ENCODE measurements at places on chromosomes 2 and 18. TPM values are rescaled to one million over a fixed set of nuclear protein-coding genes. Genes with fewer than 3 reads are reported as not detected.

GRCh38 chr2:55111570-55112228 is 61.4 kb upstream of the RTN4 start:
- H3K36me3 ChIP-seq: no peaks in the 10 kb centered on the region
- H3K4me1 ChIP-seq: peaks cover 4% of the 10 kb centered on the region
- no peak for DNase-seq

PLCD4 gene
- 0.23 TPM for total RNA-seq

DNA sequence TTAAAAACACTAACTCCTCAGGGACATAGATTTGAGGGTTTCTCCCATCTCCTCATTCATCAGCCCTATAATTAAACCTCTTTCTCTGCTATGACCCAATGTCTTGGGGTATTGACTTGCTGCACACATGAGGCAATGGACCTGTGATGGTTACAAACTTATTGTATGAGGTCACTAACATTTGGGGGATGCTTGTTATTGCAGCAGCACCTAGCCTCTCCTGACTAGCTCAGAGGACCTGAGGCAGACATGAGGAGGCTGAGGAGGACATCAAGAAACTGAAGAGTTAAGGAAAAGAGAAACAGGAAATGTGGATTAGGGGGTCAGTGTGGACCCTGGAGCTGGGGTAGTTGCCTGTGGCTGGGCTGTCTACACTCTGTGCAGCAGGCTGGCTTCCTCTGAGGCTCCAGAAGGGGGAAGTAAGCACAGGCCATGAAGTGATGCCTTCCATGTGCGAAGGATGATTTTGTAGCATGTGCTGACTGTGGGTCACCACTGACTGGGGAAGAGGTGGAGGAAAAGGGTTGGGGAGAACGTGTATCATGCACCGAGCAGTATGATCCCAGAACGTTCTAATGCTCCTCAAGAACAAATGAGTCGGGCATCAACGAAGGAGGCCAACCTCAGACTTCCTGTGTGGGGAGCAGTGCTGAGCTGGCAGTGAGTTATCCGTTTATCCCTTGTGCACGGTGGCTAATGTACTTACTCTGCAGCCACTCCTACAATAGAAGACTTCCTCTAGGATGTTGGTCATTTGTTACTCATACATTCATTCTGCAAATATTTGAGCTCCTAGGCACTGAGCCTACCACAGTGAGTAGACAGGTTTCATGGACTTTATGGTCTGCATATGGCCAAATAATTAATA is 42.1 kb upstream of the RFX8 start:
- no peak for DNase-seq
- H3K36me3 ChIP-seq: peaks cover 5% of the 10 kb centered on the region

DNA sequence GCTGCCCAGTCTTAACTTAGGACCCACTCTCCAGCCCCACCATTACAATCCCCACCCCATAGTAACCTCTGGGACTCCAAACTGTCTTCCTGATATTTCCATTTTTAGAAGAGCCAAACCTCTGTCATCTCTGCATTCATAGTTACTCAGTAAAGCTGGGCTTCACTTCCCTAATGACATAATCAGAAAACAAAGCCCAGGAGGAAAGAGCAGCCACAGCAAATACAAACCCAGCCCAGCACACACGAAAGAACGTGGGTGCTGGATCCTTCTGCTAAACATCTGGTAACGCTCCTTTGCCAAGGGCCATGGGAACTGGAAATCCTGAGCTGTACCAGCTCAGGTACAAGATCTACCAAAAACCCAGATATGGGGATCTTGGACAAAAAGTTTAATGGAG is 36.8 kb upstream of the RIOK3 start:
- DNase-seq: no peak
- H3K36me3 ChIP-seq: peaks cover 3% of the 10 kb centered on the region
- H3K27ac ChIP-seq: no peak overlapping the region
- H3K27me3 ChIP-seq: no peaks in the 10 kb centered on the region
- no peak overlapping the region for H3K4me3 ChIP-seq

GRCh38 chr2:74679615-74680014 is 25.6 kb downstream of the SEMA4F start:
- H3K4me1 ChIP-seq: no peaks in the 10 kb centered on the region
- H3K27ac ChIP-seq: no peak overlapping the region
- H3K4me3 ChIP-seq: no peak overlapping the region
- DNase-seq: no peak
- H3K36me3 ChIP-seq: no peaks in the 10 kb centered on the region

DNA sequence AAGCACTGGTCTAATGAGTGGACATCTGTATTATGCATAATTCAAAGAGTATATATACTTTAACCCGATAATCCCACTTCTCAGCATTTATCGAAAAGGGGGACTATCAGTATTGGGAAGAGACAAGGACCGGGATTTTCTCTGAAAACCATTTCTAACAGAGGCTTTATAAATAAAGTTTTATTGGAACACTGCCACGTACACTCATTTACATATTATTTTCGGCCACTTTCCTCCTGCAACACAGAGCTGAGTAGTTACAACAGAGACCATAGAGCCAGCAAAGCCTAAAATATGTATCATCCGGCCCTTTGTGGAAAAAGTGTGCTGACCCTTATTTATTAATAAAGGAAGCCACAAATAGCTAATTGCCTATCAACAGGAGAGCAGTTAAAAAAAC is 3.2 kb downstream of the HJURP start:
- no peak for DNase-seq
- H3K27ac ChIP-seq: no peak overlapping the region
- H3K4me3 ChIP-seq: peak overlapping the region; percentile 13
- H3K27me3 ChIP-seq: no peaks in the 10 kb centered on the region
- H3K36me3 ChIP-seq: peaks cover 75% of the 10 kb centered on the region

DNA sequence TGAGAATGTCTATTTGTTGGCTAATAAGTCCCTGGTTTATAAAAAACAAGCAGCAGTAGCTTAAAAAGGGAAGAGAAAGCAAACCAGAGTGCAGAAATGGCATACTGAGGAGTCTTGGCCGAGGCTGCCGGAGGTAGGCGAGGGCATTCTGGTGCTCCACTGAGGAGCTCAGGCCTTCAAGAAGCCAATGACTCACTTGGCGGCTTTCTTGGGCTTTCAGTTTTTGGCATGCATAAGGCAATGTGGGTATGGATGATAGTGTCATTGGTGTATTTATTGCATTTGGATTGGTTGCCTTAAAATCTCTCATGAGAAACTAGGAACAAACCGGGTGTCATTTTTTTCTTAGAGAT is 119.6 kb upstream of the ARL5A start:
- no peak overlapping the region for H3K27ac ChIP-seq
- no peaks in the 10 kb centered on the region for H3K36me3 ChIP-seq
- no peak for DNase-seq
- H3K27me3 ChIP-seq: peaks cover 2% of the 10 kb centered on the region
- no peak overlapping the region for H3K4me3 ChIP-seq

GRCh38 chr2:23627236-23628009 is 242.4 kb downstream of the KLHL29 start:
- DNase-seq: no peak
- no peaks in the 10 kb centered on the region for H3K27me3 ChIP-seq
- H3K4me3 ChIP-seq: no peak overlapping the region
- no peaks in the 10 kb centered on the region for H3K36me3 ChIP-seq
- no peaks in the 10 kb centered on the region for H3K4me1 ChIP-seq

ASAP2 gene
- 0.74 TPM for total RNA-seq

DNA sequence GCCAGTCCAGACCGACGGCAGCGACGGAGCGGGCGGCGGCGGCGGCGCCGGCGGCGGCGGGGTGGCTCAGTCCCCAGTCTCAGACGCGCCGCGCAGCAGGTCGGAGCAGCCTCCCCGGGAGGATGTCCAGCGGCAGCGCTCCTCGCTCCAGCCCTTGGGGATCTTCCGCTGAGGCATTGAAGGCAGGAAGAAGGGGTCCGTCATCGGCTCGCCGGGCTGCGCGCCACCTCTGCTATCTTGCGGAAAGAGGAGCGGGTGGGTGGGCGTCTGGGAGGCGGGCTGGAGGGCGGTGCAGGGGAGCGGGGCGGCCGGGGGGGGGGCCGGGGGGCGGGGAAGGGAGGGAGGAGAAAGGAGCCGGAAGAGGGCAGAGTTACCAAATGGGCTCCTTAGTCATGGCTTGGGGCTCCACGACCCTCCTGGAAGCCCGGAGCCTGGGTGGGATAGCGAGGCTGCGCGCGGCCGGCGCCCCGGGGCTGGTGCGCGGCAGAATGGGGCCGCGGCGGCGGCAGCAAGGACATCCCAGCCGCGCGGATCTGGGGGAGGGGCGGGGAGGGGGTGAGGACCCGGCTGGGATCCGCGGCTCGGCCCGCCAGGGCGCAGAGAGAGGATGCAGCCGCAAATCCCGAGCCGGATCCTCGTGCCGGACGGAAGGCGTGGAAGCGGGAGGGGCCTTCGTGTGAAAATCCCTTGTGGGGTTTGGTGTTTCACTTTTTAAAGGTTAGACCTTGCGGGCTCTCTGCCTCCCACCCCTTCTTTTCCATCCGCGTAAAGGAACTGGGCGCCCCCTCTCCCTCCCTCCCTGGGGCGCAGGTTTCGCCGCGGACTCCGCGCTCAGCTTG is at the start of gene NETO1:
Gene NETO1, minus strand, starts transcription at position 242 of the 839 bp plus-strand sequence. CDS start 696 bp downstream, outside the sequence.
- no peak for DNase-seq
- no peaks in the 10 kb centered on the region for H3K36me3 ChIP-seq

Data from activated T-helper 2 cell treated with anti-CD3 and anti-CD28 coated beads, Interferon-gamma antibody, Interleukin-2, Interleukin-4, amounts not matched to agents 10 μg/mL and 5 μg/mL and 100 μg/mL, durations not matched to agents 14 hours and 24 hours and 36 hours (primary cell).